Uterine smooth muscle cell (primary cell): ENCODE measurements at places on chromosomes 16 and 17. TPM values are rescaled to one million over a fixed set of nuclear protein-coding genes. Genes with fewer than 3 reads are reported as not detected.

KRTAP4-4 gene
- total RNA-seq, result not detected in 2 replicates

CAMKK1 gene
- total RNA-seq, result 22.1 and 25.7 TPM in 2 replicates

CD7 gene
- total RNA-seq, result not detected in 2 replicates

AFMID gene
- 17.6 and 25.6 TPM in 2 replicates for total RNA-seq

PHLPP2 gene
- total RNA-seq, result 11.4 and 13.2 TPM in 2 replicates

SLC2A4 gene
- under 0.01 TPM in 2 replicates for total RNA-seq

WNT3 gene
- 0.62 and 1.00 TPM in 2 replicates for total RNA-seq

ARHGAP23 gene
- total RNA-seq, result 37.5 and 57.9 TPM in 2 replicates

KCNH6 gene
- total RNA-seq, result not detected in 2 replicates

ADAD2 gene
- total RNA-seq, result not detected in 2 replicates

ACSM2B gene
- total RNA-seq, result not detected in 2 replicates

KRTAP9-8 gene
- total RNA-seq, result not detected in 2 replicates

HAGHL gene
- 21.7 and 29.0 TPM in 2 replicates for total RNA-seq

SERPINF2 gene
- total RNA-seq, result under 0.01 TPM in 1 of 2 replicates, not detected in the other

CCL5 gene
- total RNA-seq, result not detected in 2 replicates

KIF2B gene
- total RNA-seq, result not detected in 2 replicates

BCKDK gene
- 16.9 and 18.6 TPM in 2 replicates for total RNA-seq

SLC16A6 gene
- 3.1 and 10.6 TPM in 2 replicates for total RNA-seq

GP1BA gene
- not detected in 2 replicates for total RNA-seq

NECAB2 gene
- total RNA-seq, result 0.12 and 0.22 TPM in 2 replicates

ARL16 gene
- total RNA-seq, result 24.2 and 25.0 TPM in 2 replicates

TUBG2 gene
- total RNA-seq, result 7.4 and 11.0 TPM in 2 replicates

GINS3 gene
- total RNA-seq, result 2.7 and 7.5 TPM in 2 replicates

COX11 gene
- 41.2 and 82.0 TPM in 2 replicates for total RNA-seq

XAF1 gene
- 20.5 and 60.1 TPM in 2 replicates for total RNA-seq

XYLT1 gene
- 17.0 and 22.7 TPM in 2 replicates for total RNA-seq
